ENCODE measurements at places on chromosomes 3 and 15.

DNA sequence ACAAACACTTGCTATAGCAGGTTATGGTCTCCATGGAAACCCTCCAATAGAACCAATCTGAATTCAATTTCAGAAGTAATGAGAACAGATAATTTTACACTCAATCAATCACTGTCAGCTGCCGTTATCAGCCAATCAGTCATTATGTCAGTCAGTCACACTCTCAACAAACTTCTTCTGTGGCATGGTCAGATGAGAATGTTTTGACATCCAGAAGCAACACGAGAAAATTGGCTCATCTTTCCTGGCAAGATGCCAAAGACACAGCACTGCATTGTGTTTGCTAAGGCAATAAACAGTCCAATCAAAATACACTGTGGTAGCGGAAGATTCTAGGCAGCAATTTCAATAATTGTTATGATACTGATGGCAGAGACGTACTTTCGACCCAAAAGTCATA is 190.7 kb downstream of the RORA start:
- H3K4me3 ChIP-seq = no peak overlapping the region
- H3K36me3 ChIP-seq = no peaks in the 10 kb centered on the region
- DNase-seq = no peak
- no peaks in the 10 kb centered on the region for H3K27me3 ChIP-seq

GRCh38 chr3:43366885-43367284 is 80.5 kb downstream of the SNRK start:
- H3K4me3 ChIP-seq = no peak overlapping the region
- H3K36me3 ChIP-seq = no peaks in the 10 kb centered on the region
- no peak for DNase-seq

- no peak overlapping the region for H3K27ac ChIP-seq
- DNase-seq = no peak
- no peaks in the 10 kb centered on the region for H3K4me1 ChIP-seq
- no peak overlapping the region for H3K4me3 ChIP-seq
- H3K27me3 ChIP-seq = no peaks in the 10 kb centered on the region
Measured at GRCh38 chr3:13081603-13082360, 8.6 kb upstream of the IQSEC1 start.

DNA sequence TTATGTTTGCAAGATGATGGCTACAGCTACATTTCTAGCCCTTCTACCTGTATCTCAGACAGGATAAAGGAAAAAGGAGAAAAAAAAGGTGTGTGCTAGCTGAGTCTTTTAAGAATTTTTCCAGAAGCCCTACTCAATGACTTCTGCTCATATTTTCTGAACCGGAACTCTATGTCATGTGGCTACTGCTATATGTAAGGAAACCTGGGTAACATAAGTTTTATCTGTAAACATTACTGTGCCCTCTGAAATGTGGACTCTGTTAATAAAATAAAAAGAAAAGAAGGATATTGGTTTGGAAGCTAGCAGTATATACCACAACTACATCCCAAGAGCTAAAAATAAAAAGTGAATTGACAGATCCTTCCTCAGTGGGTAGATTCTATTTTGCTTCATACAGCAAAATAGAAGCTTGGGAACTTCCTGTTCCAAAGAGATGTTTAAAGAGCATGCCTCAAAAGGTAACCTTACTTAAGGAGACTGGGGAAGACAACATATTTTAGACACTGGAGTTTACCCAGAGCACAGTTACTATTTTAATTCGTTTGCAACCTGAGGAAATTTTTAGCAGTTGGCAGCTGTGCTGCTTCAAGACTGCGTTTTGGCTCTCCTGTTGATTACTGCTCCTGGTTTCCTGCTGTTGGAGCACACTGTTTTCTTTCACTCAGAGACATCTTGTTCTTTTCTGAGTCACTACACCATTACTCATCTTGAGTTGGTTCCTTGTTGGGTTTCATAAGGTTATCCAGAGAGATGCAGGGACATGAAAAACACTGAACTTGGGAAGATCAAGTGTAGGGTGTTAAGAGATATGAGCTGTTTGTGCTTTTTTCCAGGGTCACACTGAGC is 280.7 kb downstream of the NFKBIZ start:
- peaks cover 7% of the 10 kb centered on the region for H3K4me1 ChIP-seq
- H3K27me3 ChIP-seq = no peaks in the 10 kb centered on the region
- H3K27ac ChIP-seq = no peak overlapping the region

GRCh38 chr3:24829629-24830229 is 335.1 kb upstream of the THRB start:
- no peaks in the 10 kb centered on the region for H3K36me3 ChIP-seq
- DNase-seq = no peak
- no peaks in the 10 kb centered on the region for H3K27me3 ChIP-seq
- H3K4me1 ChIP-seq = no peaks in the 10 kb centered on the region
- no peak overlapping the region for H3K27ac ChIP-seq
- H3K4me3 ChIP-seq = no peak overlapping the region

DNA sequence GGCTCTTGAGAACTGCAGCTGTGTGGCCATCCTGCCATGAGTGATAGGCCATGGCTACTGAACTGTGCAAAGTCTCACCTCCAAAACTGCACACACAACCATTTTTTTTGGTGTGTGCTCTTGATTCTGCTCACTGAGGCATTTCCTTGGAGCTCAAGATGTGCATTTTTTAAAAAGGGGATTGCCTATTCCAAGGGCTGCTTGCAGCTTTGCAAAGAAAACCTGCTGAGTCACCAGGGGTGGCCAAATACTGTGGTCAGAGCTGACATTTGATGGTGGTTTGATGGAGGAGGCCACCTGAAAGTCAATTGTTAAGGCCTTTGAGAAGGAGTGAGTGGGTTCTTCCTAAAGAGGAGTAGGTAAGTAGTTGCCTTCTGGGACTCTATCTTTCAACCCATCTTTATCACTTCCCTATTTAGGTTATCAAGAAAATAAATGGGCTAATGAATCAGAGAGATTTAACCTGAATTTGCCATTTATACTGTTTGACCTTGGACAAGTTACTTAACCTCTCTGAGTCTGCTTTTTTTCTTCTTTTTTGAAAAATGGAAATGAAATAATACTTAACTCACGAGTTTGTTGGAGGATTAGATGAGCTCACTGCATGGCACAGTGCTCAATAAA is 87.9 kb downstream of the CHST2 start:
- H3K4me3 ChIP-seq = no peak overlapping the region
- no peak overlapping the region for H3K27ac ChIP-seq
- H3K36me3 ChIP-seq = no peaks in the 10 kb centered on the region
- no peaks in the 10 kb centered on the region for H3K27me3 ChIP-seq

Measured in CD8-positive, alpha-beta memory T cell (primary cell).